Central memory CD8-positive, alpha-beta T cell (primary cell): ENCODE measurements at places on chromosomes 4 and X.

DNA sequence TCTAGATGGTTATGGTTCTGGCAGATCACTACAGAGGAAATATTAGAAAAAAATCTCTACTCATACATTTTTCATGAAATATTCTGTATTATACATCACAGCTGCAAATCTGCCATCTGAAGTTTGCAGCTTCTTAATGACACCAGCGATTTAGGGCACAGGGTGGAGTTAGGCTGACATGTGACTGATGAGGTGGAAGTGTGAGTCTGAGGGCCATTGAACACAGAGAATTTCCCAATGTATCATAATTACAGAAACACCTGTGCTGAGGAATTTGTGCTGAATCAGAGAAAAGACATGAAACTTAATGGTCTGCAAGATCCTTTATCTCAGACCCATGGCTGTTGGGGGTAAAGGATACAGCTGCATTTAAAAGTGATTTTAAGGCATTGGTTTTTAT, 2025.6 kb upstream of the AGA start:
- no peak for DNase-seq

DNA sequence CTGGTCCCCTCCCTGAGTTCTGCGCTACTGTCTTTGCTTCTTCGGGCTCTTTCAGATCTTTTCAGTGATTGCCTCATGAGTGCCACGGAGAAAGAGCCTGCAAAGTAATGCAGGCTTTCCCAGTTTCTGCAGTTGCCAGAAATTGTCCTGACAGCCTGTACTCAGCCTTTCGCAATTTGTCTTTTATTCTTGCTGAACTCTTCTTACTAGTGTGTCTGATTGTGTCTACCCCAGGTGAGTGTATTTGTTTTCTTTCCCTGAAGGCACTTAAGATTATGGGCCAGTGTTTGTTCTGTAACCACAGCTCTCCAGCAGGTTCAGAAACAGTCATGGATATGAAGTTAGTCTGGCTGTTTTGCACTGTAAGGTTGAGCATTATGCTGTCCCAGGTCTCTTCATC, 47.1 kb downstream of the FAM193A start:
- no peak for DNase-seq

DNA sequence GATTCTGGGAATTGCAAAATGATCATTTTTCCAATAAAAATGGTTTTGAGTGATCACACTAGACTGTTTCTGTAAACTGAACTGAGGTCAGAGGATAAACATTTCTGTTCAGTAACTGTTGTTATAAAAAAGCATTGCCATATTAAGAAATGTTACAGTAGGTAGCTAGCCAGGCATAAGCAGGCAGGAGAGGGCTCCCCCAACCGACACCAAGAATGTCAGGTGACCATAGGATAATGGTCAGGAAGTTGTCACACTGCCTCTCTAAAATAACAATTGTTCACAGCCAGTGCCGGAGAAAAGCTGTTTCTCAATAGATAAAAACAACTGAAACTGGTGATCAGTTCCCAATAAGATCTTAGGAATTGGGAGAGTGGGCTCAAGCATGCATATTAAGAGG, 306.2 kb upstream of the SLIT2 start:
- DNase-seq, result no peak

DNA sequence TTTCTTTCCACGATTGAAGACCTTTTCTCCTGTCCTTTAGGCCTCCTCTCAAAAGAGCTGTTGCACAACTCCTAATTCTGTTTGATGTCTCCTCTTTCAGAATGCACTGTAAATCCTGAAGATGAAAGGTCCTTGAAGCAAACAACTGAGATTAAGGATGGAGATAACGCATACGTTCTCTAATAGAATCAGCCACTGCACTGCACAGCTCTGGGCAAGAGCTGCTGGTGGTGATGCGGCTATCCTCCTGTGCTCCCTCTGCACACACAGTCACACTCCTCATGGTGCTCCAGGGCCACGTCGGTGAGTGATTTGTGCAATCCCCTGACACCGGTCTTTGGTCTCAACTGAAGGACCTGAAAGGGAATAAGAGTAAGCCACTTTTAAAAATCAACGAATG, 208.7 kb downstream of the PDGFC start:
- DNase-seq, result no peak

DNA sequence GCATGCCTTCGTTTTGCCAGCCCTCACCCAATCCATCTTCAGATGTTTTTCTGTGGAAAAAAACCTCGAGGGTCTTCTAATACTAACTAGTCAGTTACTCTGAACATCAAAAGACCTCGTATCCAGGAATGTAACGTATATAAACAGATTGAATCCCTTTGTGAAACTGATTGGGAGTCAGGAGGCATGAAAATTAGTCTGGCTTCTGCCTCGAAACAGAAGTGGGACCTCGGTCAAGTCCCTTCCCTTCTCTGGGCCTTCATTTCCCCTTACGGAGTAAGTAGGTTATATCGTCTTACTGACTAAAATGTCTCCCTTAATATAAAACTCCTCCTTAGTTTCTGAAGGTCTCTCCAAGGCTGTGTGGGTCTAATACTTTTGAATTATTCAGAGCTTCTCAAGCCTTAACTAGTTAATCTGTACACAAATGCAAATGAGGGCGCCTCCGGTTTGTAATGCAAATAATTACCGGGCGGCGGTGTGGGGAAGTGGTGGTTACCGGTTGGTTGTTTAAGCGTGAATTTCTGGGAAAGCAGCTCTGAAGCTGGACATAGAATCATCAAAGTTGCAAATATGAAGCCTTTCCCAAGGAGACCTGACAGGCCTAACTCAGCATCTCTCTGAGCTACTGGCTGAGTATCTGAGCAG, 11.4 kb upstream of the NKRF start:
- DNase-seq, result no peak

DNA sequence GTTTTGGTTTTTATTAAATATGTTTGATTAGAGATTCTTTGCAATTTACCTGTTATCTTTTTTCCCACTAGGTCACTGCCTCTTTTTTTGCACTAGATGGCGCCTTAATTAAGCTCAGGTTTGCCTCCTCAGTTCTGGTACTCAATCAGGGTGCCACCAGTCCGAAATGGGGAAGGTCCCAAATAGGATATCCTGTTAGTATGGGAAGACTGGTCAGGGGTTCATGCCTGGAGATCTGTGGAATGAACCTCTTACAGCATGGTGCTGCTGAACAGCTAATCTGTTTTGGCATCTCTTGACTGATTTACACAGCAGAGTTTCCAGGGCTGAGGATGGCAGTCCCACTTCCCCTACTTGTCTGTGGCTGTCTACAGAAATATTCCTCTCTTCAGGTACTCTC, 24.2 kb upstream of the VSIG1 start:
- no peak for DNase-seq

DNA sequence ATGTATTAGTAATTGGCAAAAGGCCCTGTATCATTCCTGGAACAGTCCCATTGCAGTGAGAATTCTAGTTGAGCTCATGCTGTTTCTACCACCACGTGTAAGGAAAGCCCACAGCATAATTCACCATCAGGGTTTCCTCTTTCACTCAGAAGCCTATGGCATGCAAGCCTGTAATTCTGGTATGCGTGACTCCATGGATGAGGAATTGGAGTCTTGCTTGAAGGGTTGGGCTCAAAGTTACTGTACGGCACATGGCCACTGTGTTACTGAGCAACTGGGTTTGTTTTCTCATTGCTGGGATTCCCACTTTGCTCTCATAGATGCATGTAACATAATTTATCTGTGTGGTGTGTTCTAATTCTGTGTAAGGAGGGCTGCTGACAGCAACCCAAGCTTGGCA, 132.3 kb upstream of the NR3C2 start:
- no peak for DNase-seq

DNA sequence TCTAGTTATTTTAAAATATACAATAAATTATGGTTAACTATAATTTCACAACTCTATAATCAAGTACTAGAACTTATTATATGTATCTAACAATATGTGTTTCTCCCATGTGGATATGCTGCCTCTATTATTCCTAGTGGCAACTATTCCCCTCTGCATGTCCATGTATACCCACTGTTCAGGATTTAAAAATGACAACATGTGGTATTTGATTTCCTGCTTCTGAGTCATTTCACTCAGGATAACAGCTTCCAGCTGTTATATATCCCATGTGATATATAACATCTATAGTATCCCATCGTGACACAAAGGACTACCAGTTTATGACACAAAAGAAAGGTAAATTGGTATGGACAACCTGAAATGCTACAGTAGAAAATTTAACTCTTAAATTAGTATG, 167.4 kb upstream of the TACR3 start:
- DNase-seq, result no peak

DNA sequence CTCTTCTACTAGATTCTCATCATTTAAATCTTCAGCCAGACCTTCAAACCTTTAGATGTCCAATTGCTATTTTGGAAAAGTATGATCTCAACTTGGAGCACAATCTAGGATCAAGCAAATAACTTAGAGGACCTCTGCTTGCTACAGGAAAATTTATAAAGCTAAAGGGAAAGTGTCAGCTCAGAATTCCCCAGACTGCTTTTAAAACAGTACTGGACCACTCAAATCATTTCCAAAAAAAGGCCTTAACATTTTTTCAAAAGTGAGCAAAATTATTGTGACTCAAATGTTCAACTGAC, 169.8 kb downstream of the PARM1 start:
- no peak for DNase-seq

- DNase-seq, result no peak
Measured at GRCh38 chrX:131763674-131764073, 219.8 kb downstream of the OR13H1 start.

- DNase-seq, result no peak
Measured at GRCh38 chrX:131288738-131289511, at the start of gene IGSF1. TSS of gene IGSF1 (minus strand) at chrX:131289306. CDS start at chrX:131286674, 2,632 bp downstream.

GRCh38 chr4:174216799-174217272, 66.6 kb downstream of the FBXO8 start:
- no peak for DNase-seq

DNA sequence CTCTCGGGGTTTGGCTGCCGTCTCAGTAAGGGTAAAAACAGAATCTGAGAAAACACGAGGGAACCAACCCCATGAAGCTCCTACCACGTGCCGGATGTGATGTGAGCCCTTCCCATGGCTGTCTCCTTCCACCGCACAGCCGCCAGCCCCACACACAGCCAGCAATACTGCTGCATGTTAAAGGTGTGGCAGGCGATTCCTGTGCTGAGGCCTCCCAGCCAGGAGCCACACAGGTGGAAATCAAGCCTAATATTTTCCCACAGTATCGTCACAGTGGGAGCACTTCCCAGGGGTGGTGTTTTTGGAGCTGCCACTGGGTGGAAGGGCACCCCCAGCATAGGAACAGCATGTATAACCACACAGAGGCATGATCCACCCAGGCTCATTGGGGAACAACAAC, 77.5 kb downstream of the SLC2A9 start:
- DNase-seq, result no peak

- DNase-seq, result no peak
Measured at GRCh38 chr4:6951880-6952381, 42.3 kb downstream of the TBC1D14 start.
